Activated CD8-positive, alpha-beta memory T cell treated with anti-CD3 and anti-CD28 coated beads for 1 hour (primary cell): ENCODE measurements at places on chromosomes 5 and 9.

- DNase-seq: no peak
Measured at GRCh38 chr5:72141440-72142355, 34.4 kb downstream of the MAP1B start.

GRCh38 chr9:127500399-127500798, 49.1 kb downstream of the LRSAM1 start:
- no peak for DNase-seq

- DNase-seq: no peak
Measured at GRCh38 chr5:15214010-15214409, 286.0 kb upstream of the FBXL7 start.

DNA sequence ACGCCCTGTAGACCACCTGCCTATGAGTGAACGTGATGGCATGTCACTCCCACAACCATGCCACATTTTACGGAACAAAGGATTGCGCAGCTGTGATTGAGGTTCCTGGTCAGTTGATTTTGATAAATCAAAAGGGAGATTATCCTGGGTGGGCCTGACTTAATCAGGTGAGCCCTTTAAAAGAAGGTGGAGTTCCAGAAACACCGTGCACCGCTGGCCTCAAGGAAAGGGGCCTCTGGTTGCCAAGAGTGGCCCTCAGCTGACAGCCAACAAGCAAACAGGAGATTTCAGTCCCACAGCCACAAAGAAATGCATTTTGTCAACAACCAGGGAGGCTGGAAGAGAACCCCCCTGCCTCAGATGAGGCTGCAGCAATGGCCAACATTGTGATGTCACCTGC, 19.0 kb downstream of the TRIM7 start:
- DNase-seq: no peak

DNA sequence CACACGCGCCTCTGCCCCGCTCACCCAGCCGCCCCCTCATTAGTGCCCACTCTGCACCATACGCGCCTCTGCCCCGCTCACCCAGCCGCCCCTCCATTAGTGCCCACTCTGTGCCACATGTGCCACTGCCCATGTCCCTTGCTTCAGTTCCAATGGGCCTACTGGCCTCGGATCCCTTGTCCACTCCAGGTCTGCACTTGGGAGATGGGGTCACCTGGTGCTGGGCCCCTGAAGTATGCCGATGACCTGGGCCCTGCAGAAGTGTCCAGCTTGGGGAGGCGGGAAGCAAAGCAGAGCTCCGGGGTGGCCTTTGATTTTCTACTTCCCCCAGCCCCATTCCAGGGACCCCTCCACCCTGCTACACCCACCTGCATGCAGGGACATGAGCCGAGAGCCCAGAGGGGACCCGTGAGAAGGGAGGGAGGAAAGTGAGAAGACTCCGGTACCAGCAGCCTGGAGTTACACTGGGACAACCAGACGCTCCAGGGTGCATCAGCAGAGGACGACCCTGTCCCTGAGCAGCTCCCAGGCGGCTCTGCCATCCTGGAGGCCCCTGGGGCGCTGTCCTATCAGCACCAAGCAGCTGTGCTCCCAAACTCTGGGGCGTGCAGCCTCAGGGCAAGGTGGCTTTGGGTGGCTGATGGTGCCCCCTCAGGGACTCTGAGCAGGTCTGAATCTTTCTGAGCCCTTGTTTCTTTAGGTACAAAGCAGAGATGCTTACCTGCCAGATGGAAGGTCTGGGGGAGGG, 140.8 kb downstream of the RXRA start:
- no peak for DNase-seq

GRCh38 chr5:33161421-33161820, 279.3 kb upstream of the TARS1 start:
- DNase-seq: no peak

DNA sequence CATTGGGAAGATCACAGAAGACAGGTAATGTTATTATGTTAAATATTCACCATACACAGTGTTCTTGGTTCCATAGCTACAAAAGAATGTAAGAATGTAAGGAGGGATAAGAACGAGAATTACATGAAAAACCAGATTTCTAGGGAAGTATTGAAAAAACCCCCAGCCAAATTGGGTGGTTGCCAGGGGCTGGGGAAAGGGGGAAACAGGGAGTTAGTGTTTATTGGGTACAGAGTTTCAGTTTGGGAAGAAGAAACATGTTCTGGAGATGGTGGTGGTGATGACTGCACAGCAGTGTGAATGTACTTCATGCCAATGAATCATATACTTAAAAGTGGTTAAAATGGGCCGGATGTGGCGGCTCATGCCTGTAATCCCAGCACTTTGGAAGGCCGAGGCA, 40.3 kb downstream of the GLRX start:
- no peak for DNase-seq

DNA sequence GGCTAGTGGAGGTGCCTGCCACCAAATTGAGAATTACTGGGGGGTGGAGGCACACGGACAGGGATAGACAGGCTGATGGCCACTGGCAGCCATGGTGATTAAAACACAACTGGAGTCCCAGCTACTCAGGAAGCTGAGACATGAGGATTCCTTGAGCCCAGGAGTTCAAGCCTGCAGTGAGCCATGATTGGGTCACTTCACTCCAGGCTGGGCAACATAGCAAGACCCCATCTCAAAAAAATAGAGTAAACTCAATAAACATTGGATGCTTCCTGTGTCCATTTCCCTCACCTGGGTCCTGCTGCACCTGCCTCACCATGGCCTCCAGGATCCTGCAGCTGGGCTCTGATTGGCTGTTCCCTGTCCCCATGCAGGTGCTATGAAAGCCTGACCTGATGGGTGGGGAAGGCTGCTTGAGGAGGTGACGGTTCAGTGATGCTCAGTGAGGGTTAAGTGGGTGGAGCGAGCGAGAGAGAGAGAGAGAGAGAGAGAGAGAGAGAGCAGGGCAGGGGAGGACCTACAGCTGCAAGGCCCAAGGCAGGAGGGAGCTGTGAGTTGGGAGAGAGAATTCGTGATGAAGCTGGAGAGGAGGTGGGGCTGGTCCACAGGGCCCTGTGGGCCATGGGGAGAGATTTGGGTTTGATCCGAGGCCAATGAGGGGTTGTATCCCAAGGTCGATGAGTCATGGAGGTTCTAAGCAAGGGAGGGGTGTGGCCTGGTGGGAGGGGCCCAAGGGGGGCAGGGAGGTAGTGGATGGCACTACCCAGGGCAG, 36.7 kb upstream of the FUBP3 start:
- no peak for DNase-seq

- DNase-seq: no peak
Measured at GRCh38 chr5:76807296-76807695, 11.5 kb upstream of the F2RL1 start.

DNA sequence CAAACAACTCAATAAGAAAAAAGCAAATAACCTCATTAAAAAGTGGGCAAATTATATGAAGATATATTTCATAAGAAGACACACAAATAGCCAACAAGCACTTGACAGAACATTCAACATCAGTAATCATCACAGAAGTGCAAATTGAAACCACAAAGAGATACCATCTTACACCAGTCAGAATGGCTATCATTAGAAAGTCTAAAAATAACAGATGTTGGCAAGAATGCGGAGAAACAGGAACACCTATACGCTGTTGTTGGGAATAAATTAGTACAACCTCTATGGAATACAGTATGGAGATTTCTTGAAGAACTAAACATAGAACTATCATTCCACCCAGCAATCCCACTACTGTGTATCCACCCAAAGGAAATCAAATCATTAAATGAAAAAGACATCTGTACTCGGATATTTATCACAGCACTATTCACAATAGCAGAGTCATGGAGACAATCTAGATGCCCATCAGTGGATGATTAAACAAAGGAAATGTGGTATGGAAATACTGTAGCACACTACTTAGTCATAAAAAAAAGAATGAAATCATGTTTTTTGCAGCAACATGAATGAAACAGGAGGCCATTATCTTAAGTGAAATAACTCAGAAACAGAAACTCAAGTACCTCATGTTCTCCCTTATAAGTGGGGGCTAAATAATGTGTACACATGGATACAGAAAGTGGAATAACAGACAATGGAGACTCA, 106.8 kb upstream of the FST start:
- no peak for DNase-seq

DNA sequence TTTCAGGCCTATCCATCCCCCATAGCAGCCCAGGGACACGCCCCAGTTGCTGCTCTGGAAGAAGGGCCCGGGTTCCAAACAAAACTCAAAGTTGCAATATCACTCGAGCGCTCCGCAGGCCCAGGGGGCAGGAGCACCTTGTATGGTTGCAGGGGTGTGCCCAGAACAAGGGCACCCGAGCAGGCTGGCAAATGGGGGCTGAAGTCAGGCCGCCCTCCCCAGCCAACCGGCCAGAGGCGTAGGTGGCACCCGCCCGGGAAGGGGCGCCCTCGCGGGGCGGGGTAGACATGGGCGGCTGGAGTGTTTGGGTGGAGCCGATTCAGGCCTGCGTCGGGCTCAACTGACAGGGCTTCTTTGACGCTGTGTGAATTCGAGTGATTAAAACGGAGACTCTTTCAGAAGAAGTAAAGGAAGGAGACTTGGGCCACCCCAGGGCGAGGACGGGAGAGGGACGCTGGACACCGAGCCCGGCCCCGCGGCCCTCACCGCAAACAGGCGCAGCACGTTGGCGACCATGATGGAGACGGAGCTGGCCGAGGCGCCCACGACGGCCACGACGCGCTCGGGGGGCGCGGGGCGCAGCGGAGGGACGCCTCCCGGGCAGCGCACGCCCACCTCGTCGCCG, 1.1 kb downstream of the GRM6 start:
- DNase-seq: no peak

GRCh38 chr5:31918739-31919138, 255.4 kb downstream of the GOLPH3 start:
- no peak for DNase-seq

DNA sequence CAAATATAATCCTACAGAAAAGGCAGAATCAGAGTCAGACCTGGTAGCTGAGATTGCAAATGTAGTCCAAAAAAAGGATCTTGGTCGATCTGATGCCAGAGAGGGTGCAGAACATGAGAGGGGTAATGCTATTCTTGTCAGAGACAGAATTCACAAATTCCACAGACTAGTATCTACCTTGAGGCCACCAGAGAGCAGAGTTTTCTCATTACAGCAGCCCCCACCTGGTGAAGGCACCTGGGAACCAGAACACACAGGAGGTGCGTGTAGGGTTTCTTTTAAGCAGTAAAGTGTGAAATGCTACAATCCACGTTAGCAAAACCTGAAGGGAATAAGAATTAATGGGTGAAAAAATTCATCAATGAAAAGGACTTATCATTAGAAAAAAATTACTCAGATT, 145.8 kb downstream of the GIN1 start:
- no peak for DNase-seq

DNA sequence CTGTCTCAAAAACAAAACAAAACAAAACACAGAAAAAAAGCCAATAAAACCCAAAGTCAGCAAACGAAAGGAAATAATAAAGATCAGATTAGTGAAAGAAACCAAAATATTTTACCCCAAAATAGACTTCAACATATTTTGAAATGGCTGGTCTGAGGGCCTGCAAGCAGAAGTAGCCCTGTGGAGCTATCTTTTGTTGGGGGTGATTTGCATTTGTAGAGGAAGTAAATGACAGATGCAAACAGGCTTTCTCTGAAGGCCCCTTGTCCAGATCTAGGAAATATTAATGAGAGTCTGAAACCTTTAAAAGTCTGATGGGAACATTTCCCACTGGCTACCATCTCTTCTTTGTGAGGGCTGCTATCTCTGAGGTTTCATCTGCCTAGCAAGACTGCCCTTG, 74.0 kb downstream of the GCNT4 start:
- DNase-seq: no peak

DNA sequence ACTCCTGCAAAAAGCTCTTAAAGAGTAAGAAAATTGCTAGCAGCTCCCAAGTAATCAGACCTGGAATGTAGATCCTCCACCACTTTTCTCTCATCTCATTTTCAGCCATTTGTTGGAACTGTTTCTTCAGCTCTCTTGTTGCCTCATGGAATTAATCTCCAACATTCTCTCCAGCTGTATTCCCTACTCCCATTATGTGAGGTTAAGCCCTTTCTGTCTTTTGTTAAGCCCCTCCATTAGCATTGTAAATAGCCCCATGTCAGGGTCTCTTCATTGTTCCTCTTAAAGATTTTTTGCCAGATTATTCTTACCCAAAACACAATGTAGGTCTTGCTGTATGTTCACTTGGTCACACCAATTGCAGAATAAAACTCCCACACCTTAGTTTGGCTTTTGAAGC, 119.8 kb downstream of the PLPPR1 start:
- no peak for DNase-seq

GRCh38 chr5:56298336-56299090, 65.4 kb upstream of the ANKRD55 start:
- DNase-seq: no peak

DNA sequence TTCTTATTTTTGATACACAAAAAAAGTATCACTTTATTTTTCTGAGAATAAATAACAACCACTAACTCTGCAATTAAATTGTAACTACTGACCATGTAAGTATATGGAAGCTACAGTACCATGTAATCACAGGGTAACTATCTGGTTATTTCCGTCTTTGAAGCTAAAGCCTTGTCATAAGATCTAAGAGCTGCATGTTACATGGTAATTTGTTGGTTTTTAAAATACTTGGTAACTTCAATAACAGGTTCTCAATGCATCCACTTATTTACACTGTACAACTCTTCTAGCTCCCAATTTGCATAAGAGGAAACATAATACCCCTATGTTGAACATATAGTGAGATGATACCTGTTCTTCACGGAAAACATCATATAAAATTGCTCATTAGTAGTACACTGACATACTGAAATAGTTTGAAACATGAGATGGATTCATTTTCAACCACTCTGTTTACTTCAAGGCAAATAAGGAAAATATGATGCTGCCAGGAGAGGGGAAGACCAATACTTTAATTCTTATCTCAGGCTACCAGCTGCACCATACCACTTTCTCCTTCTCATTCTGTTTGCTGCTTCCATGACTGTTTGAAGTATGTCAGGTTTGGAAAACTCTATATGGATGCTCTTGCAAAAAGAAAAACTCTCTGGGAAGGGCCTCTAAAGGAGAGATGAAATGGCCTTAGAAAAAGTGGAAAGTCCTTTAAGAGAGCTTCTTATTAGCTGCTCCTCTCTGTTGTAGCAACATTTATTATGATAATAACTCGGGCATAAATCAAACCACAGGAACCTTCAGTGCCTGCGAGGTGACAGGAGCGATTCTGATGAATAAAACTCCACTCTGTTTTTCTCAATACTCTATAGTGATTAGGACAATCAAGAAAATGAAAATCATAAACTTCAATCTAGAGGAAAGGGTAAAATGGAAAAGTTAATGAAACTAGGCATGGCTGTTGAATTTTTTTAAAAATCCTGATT, 150.2 kb downstream of the KIAA0825 start:
- DNase-seq: no peak

DNA sequence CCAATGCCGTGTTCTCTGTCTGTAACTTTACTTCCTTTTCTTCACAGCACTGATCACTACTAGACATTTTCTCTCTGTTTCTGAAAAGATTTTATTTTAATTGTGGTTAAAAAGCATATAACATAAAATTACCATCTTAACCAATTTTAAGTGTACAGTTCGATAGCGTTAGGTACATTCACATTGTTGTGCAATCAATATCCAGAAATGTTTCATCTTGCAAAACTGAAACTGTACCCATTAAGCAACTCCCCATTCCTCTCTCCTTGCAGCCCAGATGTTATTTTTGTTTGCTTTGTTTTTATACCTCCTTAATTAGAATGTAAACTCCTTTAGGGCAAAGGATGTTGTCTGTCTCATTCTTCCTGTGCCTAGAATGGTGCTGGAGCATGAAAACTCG, 47.5 kb downstream of the COL27A1 start:
- no peak for DNase-seq
